GM12891 (cell line): ENCODE measurements at places on chromosomes 2 and 18.

- no peak for DNase-seq
Measured at GRCh38 chr2:88545118-88545517, 82.1 kb downstream of the EIF2AK3 start.

- DNase-seq, result no peak
Measured at GRCh38 chr2:627926-628560, 49.2 kb downstream of the TMEM18 start.

DNA sequence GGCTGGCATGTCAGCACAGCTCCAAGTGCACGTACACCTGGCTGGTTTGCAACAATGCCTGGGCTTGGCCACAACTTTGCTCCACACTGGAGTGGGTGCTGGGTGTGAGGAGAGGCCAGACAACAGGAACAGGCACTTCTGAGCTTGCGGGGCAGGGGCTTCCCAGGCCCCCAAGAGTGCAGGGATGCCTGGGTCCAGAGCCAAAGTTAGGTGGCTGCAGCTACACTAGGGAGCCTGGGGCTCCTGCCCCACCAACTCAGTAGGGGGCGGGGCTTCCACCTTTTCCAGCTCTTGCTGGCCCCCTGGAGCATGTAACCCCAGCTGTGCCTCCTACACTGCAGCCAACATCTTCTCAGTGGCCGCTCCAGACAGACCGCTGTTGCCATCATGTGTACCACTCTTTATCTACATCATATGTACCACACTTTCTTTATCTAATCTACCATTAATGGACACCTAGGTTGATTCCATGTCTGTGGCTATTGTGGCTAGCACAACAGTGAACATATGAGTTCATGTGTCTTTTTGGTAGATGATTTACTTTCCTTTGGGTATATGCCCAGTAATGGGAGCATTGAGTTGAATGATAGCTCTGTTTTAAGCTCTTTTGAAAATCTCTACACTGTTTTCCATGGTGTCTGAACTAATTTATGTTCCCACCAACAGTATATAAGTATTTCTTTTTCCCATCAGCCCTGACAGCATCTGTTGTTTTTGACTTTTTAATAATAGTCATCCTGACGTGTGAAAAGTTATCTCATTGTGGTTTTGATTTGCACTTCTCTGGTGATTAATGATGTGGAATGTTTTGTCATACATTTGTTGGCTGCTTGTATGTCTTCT, 87.9 kb downstream of the ZNF804A start:
- DNase-seq, result no peak

GRCh38 chr2:75896779-75897366, 186.2 kb upstream of the GCFC2 start:
- peak; percentile 12 for DNase-seq

GRCh38 chr18:75828379-75828778, 400.9 kb upstream of the SMIM21 start:
- no peak for DNase-seq

DNA sequence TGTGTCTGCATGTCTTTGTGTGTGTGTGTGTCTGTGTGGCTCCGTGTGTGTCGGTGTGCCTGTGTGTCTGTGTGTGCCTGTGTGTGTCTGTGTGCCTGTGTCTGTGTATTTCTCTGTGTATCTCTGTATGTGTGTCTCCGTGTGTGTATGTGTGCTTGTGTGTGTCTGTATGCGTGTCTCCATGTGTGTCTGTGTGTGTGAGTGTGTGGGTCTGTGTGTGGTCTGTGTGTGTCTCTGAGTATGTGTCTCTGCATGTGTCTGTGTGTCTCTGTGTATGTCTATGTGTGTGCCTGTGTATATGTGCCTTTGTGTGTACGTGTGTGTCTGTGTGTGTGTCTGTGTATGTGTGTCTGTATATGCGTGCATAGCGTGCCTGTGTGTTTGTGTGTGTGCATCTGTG, 45.2 kb downstream of the MYCN start:
- no peak for DNase-seq

DNA sequence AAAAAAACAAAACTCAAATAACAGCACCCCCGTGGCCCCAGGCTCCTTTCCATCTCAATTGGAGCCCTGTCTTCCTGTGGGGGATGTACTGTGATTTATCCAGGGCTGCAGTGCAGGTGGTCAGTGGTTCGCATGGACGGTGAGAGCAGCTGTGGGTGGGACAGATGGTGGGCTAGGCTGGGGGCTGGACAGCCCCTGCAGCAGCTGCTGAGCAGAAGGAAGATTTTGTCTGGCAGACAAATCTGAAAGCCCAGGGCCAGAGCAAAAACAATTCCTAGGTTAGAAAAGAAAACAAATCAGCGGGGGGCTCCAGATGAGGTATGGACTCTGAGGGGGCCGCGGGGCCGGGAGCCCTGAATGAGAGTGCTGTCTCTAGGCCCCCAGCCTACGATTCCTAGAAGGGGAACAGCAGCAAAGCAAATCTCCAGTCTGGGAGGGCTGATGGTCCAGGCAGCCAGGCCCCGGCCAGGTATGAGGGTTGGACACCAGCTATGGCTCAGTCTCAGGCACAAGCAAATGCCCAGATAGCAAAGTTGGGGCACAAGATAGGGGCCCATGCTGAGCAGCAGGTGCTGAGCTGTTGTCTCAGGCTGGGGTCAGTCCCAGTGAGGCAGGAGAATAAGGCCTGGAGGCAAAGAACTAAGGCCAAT, 45.4 kb downstream of the SOWAHC start:
- DNase-seq, result no peak

DNA sequence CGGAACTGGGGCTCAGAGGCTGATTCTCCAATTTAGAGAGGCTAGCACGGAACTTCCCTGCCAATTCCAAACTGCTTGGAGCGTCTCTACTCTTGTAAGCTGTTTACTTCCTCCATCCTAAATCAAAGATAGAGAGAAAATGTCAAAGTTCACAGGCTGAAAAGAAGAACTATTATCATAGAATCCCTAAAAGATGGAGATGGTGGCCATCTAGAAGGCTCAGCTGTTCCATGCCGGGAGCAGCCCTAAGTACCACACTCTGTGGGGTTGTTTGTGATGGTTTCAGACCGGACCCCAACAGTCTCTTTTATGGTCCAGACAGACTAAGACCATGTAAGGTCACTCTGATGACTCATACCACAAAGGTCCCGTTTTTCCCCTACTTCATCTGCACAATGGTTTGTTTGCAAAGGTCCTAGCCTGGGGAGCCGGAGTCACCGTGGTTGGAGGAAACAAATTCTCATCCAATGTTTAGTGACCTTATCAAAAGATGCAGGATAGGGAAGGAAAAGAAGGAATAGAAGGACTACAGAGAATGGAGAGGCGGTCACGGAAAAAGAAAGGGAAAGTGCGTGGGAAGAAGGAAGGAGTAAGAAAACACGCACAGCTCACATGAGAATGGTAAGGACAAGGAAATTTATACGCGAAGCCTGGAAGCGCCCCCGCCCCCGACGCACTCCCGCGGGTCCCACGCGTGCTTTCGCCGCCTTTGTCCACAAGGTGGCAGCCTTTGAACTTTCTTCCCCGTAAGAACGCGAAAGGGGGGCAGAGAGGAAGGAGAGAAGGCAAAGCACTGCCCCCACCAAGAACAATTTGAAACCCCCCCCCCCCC, 453 bp upstream of the ANTXR1 start:
- DNase-seq, result peak; percentile 36

DNA sequence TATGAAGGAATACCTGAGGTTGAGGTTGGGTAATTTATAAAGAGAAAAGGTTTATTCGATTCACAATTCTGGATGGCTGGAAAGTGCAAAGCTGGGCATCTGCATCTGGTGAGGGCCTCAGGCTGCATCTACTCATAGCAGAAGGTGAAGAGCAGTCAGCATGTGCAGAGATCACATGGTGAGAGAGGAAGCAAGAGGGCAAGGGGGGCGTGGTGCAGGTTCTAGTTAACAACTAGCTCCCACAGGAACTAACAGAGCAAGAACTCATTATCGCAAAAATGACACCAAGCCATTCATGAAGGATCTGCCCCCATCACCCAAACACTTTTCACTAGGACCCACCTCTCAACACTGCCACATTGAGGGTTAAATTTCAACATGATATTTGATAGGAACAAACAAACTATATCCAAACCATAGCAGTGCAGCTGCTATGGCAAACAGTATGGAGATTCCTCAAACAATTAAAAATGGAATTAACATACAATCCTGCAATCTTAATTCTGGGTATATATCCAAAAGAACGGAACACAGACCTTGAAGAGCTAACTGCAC, 72.8 kb upstream of the LDLRAD4 start:
- DNase-seq, result no peak

- DNase-seq, result no peak
Measured at GRCh38 chr2:182330451-182331305, 96.2 kb downstream of the PDE1A start.

GRCh38 chr2:239543702-239544101, 142.9 kb upstream of the HDAC4 start:
- DNase-seq, result no peak

GRCh38 chr2:224137208-224137607, 98.1 kb upstream of the SERPINE2 start:
- no peak for DNase-seq

- no peak for DNase-seq
Measured at GRCh38 chr2:213122725-213123124, 28.7 kb downstream of the IKZF2 start.

DNA sequence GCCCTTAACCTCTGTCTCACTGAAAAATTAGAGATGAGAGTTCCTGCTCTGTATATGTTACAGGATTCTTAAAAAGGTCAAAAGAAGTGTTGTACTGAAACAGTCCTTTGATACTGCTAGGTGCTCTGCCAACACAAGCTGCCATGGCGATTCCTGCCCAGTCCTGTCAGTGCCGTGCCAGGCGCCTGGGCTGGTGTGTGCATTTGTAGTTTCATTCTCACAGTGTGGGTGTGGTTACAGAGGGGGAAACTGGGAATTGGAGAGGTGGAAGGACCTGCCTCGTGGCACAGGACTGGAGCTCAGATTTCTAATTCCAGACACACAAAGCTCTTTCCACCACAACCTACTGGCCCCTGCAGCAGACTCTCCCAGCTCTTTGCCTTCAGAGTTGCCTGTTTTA, 122.3 kb upstream of the RAB6C start:
- no peak for DNase-seq

DNA sequence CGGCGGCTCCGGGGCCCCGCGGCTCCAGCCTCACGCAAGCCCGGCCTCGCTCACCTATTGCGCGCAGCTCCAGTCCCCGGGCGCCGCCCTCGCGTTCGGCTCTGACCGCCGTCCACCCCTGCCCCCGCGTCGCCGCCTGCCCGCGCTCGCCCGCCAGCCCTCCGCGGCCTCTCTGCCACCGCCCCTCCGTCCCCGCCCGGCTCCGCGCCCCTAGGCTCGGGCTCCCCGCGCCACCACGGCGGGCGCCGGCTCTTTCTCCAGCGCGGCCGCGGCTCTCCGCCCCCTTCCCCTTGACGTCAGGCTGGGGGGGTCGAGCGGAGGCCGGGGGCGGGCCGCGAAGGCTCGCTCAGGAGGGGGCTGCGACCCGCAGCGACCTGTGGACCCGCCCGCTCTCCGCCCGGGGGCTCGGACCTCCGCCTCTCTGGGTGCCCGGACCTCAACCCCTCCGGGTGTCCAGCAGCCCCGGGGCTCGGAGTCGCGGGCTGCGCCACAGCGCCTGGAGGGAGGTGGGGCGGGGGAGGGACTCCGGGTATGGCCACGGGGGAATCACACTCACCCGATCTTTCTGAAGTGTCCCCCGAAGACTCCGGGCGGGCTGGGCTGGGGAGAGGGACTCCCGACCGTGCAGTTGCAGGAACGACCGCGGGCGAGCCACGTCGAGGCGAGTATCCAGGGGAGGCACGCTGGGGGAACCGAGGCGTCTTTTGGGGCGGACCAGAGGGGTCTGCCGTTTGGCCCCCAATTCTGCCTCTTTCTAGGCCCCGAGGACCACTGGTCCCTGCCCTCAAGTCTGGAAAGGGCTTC, at the start of gene SEMA4C:
TSS of gene SEMA4C (minus strand) at position 259 of the 804 bp plus-strand sequence. CDS start 2,194 bp downstream, outside the sequence.
- peak; percentile 62 for DNase-seq

DNA sequence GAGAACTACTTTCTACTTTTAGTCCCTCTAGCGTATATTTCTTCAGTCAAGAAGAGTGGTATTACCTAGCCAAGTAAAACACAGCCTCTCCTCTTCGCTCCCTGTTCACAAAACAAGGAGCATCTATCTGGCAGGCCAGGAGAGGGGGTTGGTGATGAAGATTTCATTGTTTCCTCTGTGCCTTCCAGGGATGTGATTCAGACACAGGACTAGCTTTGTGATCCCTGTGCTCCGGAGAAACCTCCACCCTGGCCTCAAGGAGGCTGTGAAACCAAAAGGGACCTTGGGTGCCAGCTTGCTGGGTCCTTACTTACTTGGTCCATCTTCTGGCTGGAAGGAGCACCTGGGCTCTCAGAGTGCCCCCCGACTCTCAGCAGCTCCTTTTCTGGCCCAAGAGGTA, 5.7 kb downstream of the RHOB start:
- no peak for DNase-seq

DNA sequence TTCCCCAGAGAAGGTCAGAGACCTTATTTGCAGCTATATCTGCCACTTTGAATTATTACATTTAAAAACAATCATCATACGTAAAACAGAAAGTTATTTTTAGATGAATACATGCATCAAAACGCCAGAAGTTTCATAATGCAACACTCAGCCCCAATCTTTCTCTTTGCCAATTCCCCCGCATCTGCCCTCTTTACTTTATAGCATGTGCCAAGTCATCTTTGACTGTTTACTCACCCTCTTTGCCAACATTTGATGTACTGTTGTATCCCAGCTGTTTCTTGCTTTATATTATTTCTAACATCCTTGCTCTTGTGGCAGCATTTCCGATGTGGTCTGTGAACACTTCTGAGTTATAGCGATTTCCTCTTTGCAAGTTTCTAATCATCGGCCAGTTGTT, 86.2 kb downstream of the CRIM1 start:
- DNase-seq, result no peak

DNA sequence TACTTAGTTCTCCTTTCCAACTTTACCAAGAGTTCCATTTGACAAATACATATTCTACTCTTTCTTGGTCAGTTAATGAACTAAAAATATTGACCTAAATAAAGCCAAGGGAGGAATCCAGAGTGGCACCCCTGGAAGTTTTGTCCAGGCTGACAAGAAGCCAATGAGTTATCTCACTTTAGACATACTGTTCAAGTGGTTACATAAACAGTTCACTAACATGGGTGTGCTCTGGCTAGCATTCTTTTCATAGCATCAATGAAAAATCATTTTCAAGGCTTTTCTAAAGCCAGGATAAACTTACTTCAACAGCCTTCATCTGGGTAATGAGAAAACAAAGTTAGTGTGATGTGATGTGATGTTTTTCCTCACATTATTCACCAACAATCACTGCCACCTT, 649.4 kb downstream of the TDRD15 start:
- DNase-seq, result no peak

DNA sequence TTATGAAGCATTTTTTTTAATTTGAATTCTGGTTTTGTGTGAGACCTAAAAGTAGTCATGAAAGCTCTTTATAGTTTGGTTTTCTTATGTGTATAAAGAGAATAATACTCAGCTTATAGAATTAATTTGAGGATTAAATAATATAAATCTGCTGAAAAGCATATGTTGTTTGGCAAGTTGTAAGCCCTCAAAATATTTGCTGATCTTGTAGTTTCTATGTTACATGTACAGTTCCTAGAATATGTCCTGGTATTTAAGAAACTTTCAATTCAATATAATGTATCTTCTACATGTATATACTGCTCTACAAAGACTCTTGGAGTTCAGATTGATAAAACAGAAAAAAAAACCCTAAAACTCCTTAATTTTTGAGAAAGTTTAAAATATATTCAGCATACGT, 605.5 kb upstream of the FAM98A start:
- DNase-seq, result no peak
